ENCODE measurements at places on chromosomes 5 and 9. TPM values are rescaled to one million over a fixed set of nuclear protein-coding genes. Genes with fewer than 3 reads are reported as not detected.

- DNase-seq, result peak; percentile 43
These were observed 6.3 kb upstream of the FAF2 start for GRCh38 chr5:176441921-176442323.

DNA sequence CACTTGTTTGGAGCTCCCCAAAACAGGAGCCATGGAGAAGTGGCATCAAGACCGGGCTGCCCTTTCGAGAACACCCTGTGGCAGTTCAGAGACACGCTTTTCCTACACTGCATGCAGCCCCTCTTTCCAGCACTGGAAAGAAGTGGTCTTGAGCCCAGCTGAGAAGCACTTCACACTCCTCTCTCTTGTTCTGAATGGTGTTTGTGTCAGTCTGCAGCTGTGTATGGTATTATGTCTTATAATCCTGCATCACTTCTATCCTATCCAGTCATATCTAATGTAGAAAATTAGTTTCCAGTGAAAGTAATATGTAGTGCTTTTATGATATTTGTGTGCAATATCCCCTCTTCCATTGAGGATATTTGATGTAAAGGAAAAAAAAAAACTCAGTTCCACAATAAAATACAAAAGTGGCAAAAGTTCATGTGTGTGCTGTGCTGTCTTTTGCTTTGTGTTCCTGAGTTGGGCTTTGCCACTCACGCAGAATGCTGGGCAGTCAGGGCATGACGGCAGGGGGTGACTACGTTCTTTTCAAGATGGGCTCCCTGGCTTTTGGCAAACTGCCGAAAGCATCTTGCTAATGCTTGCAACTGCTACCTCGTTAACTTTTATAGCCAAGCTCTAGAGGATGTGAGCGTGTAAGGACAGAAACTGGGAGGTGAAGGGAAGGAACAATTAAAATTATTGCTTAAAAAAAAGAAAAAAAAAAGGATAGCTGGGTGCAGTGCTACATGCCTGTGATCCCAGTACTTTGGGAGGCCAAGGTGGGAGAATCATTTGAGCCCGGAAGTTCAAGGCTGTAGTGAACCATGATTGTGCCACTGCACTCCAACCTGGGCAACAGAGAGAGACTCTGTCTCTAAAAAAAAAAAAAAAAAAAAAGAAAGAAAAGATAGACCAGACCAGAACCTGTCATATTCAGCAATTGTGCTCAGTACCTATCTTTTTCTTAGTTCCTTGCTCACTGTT lies 102.2 kb downstream of the MAP1B start:
- peak; percentile 61 for DNase-seq

- no peak for DNase-seq
These were observed 132.3 kb upstream of the SMARCA2 start for GRCh38 chr9:1882711-1883403.

- peak; percentile 9 for DNase-seq
These were observed 40.8 kb upstream of the ROPN1L start for GRCh38 chr5:10400831-10401230.

GRCh38 chr5:43412644-43413043 lies 453 bp upstream of the CCL28 start:
- no peak for DNase-seq

DNA sequence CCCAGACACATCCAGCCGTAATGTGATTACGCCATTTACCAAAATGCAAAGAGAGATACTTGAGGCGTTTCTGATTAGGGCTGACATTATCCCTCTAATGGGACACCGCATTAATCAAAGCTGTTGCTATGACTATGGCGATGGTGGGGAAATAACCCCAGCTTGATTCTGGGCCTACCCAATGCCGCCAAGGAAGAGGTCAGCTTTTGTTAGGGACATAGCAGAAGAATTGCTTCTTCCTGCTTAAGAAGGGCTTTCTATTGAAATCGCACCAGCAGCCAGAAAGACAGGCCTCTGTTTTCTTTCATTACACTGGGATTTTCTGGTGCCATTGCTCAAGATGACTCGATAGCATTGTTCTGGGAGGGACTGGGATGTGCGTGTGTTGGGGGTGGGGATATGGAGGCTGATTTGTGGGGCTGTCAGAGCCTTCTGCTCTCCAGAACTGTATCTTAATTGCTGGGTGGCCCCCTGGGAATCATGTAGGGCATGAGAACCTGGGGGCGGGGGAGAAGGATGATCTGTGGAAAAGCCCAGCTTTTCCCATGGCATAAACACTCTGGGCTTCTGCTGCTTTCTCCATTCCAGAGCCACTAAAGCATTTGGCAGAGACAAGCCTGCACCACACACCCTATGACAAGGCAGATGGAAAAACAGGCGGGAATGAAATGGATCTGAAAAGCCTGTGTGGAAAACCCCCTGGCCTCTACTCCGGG lies 106.5 kb upstream of the RAD23B start:
- no peak for DNase-seq

DNA sequence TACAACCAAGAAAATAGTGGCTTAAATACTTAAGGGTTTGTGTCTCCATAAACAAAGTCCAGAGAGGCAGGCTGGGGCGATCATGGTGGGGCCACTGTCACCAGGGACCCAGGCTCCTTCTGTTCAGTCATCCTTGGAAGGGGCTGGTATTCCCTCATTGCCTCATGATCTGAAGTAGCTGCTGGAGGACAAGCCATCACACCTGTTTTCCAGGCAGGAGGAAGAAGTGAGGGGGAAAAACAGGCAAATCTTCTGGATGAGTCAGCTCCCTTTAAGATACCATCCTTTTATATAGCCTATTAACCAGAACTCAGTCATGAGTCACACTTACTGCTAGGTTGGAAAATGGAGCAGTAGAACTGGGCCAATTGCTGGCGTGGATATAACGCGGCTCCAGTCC lies 92.3 kb downstream of the DAP start:
- DNase-seq, result peak; percentile 8

GRCh38 chr9:133737071-133737773 lies 930 bp downstream of the SARDH start:
- no peak for DNase-seq

GRCh38 chr9:107793541-107793940 lies 304.0 kb upstream of the KLF4 start:
- DNase-seq, result no peak

SEMA6A gene
- 7.7 TPM for total RNA-seq

ANKHD1 gene
- total RNA-seq, result 61.2 TPM

PCDHGB3 gene
- 0.72 TPM for total RNA-seq

PDGFRB gene
- 1.5 TPM for total RNA-seq

ANKH gene
- total RNA-seq, result 138 TPM

RAD50 gene
- total RNA-seq, result 29.8 TPM

PCDHA3 gene
- not detected for total RNA-seq
